HCT116 (cell line): ENCODE measurements at places on chromosomes 7 and 10.

DNA sequence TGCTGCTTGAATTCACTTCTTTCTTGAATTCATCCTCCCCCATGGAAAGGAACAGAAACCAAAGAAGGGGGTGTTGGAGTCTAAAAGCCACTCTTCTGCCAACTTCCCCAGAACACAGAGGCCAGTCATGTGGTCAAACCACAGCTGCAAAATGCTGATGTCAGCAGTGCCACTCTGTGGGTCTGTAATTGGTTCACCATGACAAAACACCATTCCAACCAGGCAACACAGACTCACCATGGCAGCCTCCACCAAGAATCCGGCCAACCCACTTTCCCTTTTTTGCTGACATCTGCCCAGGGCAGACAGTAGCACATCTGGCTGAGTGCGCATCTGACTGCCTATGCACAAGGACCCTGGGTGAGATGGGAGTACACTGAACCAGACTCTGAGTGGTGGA, 16.8 kb downstream of the OSBPL3 start:
- DNase-seq = no peak

DNA sequence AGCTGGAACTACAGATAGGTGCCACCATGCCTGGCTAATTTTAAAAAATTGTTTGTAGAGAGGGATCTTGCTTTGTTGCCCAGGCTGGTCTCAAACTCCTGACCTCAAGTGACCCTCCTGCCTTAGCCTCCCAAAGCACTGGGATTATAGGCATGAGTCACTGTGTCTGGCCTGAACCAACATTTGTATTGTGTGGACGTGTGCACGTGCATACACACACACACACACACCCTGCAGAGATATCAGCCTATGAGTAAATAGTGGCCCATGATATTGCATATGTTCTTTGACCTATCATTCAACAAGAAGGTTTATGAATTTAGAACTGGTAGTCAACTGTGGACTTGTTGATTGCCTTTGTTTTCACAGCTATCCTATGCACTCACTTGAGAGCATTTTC, 161.6 kb downstream of the BAMBI start:
- DNase-seq = peak; percentile 4

GRCh38 chr7:137985897-137986251, 16.0 kb downstream of the CREB3L2 start:
- DNase-seq = no peak

GRCh38 chr10:77599651-77600050, 38.0 kb downstream of the KCNMA1 start:
- no peak for DNase-seq
